ENCODE measurements at places on chromosomes 11 and 22.

- no peak for DNase-seq
Observed at GRCh38 chr11:3035333-3035732, 21.9 kb downstream of the CARS1 start.

DNA sequence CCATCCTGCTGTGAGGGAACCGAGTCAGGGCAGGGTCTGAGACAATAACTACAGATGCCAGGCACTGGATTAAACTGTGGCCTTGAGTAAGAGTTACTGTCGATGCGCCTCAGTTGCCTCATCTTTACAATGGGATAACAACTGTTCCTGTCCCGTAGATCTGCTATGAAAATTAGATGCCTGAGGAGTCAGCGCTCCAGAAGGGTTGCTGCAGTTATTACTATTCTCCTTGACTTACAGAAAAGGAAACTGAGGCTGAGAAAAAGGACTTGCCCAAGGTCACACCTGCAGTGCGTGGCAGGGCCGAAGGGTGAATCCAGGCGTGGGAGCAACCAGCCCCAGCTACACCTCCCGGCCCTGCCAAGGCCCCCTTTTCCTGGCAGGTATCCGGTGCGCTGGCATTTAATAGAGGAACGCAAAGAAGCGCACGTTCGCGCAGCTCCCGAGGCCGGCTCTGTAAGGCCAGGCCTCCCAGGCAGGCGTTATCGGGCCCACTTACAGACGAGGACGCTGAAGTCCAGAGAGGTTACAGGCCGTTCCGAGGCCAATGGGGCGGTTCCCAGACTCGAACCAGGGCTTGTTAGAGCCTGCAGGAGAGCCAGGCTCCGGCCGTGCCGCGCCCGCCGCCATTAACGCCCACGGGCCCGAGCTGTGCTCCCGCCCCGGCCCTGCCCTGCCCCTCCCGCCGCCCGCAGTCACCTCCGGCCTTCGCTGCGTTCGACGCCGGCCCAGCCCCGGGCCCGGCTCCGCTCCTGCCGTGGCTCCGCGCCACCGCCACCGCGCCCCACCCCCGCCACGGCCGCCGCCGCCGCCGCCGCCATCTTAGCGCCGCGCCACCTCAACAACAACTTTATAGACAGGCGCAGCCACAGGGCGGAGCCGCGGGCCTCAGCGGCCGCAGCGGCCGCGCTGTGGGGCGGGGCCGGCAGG lies at the start of gene C11orf68:
Gene C11orf68, minus strand, starts transcription at position 852 of the 930 bp plus-strand sequence. Its CDS starts 31 bp downstream, at position 821.
- DNase-seq: peak; percentile 69

DNA sequence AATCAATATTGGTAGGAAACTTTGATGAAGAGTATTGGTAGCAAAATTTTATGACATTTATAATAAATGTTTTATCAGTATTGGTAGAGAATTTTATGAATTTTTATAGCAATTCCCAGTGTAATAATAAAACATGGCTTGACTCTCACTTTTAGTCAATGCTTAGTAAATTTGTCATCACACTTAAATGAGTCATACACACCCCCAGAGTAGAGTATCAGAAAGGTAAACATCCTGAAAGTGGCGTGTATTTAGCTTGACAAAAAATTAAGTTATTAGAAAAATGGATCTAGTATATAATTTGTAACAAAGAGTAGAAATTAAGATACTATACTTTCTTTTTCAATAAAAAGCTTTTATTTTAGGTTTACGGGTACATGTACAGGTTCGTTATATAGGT lies 2.6 kb downstream of the MS4A3 start:
- no peak for DNase-seq

- DNase-seq: no peak
Observed at GRCh38 chr11:64644647-64645275, 53.7 kb downstream of the SLC22A12 start.

All from islet precursor cell (in vitro differentiated cells).